ENCODE measurements at places on chromosomes 16 and 17.
A peak's percentile ranks its signal among the peaks of the same experiment; 100 is the strongest.

DNA sequence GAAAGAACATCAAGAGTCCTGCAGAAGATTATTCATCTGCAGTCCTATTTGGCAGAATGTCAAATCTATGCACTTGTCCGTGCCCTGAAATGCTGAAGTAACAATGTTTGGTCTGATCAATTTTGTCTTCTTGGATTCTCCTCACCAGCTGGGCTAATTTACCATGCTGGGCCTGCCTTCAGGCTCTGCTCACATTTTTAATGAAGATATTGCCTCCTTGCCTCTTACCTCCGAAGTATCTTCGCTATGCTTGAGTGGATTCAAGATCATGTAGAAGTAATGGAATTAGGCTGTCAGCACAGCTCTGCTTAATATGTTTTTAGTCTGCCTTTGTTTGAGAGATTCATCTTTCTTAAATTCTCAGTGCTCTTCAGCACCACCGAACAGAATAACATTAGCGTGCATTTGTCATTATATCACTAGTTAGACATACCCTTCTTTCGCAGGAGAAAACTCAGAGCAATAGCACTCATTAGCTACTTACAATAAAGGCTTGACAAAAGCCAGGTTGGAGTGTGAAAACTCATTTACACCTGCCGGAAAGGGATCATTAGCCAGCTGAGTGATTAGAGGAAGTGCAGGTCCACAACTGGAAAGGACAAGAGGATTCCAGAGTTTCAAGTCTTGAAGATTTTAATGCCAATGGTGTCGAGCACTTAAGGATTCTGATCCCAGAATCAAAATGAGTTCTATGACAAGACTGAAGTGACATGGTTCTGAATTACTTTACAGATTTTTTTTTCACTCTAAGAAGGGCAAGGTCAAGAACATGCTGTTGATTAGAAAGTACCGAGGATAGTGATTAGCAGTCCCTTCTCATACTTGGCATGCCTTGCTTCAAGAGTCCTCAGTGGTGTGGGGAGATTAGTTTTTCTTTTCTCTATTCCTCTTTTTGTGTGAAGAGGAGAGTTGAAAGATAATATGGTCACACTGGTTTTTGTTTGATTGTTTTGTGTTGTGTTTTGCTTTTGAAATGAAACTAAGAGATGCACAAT, 405.6 kb upstream of the TOM1L1 start:
- peak; percentile 13 for DNase-seq

DNA sequence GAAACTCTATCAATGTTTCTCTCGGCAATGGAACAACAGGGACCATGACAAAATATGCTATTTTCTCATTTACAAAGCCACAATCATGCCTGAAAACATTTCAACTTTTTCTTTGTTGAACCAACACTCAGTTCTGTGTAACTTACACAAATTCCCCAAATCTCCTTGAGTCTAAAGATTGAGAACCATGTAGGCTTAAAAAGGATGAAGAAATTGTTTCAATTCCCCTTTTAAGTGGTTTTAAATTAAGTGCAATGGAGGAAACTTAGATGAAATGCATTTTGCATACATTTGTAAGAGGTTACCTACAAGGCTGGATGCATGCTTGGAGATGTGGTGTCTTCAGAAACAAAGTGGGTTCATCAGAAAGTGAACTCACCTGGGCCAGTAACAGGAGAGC, 566.4 kb upstream of the CDH11 start:
- DNase-seq, result no peak

- DNase-seq, result peak; percentile 40
Observed at GRCh38 chr16:9092978-9093344, 1.5 kb downstream of the HAPSTR1 start.

DNA sequence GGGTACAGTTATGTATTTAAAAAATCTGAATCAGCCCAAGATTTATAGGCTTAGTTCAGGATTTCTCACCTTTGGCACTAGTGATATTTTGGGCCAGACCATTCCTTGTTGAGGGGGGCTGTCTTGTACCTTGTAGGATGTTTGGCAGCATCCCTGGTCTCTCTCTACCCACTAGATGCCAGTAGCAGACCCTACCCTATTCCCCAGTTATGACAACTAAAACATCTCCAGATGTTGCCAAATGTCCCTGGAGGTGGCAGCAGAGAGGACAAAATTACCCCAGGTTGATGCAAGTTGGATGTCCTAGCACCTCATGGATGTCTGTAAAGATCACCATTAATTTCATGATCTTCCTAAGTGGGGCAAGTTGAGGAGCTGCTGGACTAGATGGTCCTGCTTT, 45.8 kb downstream of the SYT17 start:
- no peak for DNase-seq

- peak; percentile 97 for DNase-seq
Observed at GRCh38 chr17:55750750-55751657, at the start of gene PCTP. TSS of gene PCTP (plus strand) at chr17:55751051. CDS start at chr17:55751104, 53 bp downstream.

DNA sequence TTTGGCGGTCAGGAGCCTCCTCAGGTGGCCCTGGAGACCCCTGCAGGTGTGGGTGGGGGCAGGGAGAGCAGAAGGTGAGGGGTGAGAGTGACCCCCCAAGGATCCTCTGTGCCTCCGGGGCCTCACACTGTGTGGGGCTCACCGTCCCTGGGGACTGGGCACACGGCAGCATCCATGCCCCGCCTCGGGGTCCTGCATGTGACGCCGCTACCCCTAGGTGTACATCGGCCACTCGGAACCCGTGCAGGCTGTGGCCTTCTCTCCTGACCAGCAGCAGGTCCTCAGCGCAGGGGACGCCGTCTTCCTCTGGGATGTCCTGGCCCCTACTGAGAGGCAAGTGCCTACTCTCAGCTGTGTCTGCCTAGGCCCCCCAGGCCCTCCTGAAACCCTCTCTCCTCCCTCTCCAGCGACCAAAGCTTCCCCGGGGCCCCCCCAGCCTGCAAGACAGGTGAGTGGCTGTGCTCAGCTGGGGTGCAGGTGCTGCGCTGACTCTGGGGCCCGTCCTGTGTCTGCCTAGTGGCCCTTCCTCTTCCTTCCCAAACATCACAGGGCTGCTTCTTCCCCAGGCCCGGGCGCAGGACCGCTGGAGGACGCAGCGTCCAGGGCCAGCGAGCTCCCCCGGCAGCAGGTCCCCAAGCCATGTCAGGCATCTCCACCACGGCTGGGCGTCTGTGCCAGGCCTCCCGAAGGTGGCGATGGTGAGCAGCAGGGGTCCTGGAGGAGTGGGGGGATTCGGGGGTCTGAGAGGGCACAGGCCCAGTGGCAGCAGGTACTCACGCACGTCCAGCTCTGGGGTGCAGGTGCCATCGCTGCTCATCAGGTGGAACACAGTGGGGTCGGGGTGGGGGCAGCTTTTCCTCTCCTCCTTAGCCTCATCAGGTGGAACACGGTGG, 9.0 kb upstream of the RHOT2 start:
- no peak for DNase-seq

GRCh38 chr16:68116256-68116867, 31.2 kb downstream of the NFATC3 start:
- DNase-seq, result no peak

GRCh38 chr16:57976331-57976796, 5.4 kb upstream of the CNGB1 start:
- no peak for DNase-seq

GRCh38 chr17:59876107-59876506, 16.6 kb downstream of the TUBD1 start:
- no peak for DNase-seq

DNA sequence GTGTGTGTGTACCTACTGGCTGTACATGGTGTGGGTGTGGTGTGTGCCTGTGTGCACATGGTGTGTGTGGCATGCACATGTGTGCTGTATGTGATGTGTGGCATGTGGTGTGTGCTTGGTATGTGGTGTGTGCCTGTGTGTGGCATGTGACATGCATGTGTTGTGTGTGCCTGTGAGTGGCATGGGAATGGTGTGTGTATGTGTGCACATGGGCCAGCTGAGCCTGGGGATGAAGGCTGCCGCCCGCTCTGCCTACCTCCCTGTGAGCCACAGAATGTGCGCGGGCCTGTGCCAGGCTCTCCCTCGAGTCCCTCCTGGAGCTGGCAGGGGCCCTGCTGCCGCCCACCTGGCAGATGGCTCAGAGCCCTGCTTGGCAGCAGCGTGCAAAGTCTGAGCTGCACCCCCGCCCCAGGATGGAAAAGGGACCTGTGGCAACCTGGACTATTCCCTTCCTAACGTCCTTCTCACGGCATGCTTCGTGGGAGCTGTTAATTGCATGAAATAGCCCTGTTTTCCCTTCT, 9.3 kb downstream of the PRSS27 start:
- DNase-seq, result no peak

GRCh38 chr16:13178318-13178717, 276.9 kb downstream of the SHISA9 start:
- no peak for DNase-seq

DNA sequence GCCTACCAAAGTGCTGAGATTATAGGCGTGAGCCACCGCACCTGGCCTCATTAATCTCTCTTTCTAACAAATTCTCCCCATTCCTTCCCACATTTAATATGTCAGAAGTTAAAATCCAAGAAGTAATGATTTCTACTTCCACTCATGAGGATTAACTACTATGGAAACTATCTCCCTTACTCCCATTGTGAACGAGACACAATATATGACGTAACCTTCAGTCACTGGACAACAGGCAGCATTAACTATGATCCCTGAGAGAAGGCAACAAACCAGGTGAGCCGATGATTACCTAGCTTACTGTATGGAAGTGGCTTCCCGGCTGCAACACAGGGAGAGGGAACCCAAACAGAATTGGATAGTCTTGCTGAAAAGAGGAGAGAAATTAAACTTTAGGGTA, 20.0 kb downstream of the GLG1 start:
- peak; percentile 21 for DNase-seq

- DNase-seq, result no peak
Observed at GRCh38 chr17:68097161-68097805, 61.7 kb downstream of the KPNA2 start.

DNA sequence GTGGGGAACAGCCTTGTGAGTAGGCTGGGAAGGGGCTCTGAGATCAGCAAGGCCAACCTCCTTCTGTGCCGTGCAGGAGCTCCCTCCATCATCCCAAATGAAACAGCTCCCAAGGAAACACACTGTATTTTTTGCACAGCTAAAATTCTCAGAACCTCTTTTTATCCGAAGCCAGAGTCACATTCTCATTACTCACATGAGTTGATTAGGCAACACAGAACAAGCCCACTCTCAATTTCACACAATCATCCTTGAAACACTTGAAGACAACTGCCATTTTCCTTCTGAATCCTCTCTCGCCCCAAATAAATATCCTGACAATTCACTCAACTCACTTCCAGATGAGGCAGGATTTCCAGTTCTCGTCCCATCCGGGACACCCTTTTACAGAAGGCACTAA, 66.1 kb downstream of the MYO18A start:
- no peak for DNase-seq

DNA sequence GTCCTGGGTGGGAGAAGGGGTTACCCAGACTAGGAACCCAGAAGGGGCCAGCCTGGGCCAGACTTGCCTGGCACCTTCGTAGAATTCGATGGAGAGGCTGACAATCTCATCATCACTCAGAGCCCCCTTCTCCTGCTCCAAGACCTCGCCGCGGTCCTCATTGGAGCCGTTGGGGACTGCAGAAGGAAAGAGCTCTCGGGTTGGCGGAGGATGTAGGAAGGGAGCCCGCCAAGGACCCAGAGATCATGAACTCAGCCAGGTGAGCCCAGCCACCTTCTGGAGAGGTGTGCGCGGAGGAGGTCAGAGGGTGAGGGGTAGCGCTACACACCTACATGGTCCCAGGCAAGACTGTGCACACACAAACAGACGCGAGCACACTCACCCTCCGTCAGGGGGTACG, 8.5 kb downstream of the CISD3 start:
- DNase-seq, result no peak

DNA sequence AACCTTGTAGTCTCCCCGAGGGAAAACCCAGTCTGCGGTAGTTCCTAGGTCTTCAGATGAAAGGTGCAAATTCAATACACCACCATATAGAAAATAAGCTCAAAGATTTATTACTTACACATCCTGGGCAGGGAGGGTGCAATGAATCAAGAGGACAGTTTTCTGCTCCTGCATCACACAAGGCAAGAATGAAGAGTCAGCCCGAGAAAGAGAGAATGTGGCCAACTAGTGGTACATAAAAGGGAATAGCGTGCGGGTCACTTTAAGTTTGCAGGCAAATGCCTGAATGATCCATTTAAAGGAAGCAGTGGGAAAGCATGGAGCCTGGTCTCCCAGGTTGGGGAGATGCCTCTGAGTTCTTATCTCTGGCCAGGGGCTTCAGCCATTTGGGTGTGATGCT, 403.4 kb downstream of the GRIN2A start:
- DNase-seq, result no peak

DNA sequence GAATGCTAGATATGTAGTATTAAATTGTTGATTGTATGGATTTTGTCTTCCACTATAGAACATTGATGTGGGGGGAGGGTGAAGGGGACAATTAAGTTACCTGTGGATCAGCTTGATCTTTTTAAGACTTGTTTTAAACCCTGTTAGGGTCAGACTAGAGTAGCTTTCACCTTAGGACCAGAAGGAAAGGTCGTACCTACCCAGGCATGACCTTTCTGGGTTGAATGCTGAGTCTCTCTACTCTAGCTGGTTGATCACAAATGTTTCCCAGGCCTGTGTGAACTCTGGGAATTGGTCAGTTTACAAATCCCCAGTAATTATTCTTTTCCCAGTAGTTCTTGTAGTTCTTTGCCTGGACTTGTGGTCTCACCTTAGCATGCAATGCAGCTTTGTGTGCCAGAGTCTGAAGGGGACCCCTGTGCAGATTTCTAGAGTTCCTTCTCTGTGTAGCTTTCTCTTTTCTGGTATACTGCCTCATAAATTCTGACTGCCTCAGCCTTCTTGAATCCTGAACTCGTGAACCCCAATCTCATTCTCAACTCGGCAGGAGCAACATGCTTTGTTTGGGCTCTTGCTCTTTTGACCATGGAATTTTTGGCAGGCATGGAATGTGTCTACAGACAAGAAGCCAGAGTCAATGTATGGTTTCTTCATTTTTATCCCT, 54.1 kb downstream of the VMP1 start:
- DNase-seq, result no peak

DNA sequence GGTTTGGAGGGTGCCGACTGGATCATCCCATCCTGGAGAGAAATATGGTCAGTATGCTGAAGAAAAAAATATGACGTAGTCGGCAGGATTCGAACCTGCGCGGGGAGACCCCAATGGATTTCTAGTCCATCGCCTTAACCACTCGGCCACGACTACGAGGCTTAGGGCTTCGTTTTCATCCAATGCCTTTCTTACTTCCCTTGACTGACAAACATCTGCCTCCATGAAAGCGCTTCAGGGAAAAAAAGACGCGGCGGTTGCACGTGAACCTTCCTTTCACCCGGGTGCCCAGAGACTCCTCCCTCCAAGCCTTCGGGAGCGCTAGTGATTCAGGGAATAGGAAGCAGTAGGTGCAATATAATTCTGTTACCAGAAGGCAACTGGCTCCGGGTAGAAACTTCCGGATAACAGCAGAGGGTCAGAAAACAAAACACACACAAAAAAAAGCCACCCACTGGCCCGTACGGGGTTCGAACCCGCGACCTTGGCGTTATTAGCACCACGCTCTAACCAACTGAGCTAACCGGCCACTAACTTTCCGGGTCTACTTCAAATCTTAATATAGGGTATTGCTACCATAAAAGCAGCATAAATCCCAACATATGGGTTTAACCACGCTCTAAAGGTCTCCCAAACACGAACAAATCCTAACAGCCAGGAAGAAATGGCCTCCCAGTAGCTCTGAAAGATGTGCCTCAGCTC, 16.3 kb upstream of the AURKB start:
- DNase-seq, result no peak

GRCh38 chr17:75854881-75855309, 240 bp downstream of the WBP2 start:
- DNase-seq, result no peak

- DNase-seq, result peak; percentile 35
Observed at GRCh38 chr16:48136547-48137360, 19.0 kb downstream of the ABCC12 start.
